Epithelial cell of proximal tubule (primary cell): ENCODE measurements at places on chromosomes 7 and 10. TPM values are rescaled to one million over a fixed set of nuclear protein-coding genes. Genes with fewer than 3 reads are reported as not detected.

GRCh38 chr7:132655131-132655727 is 79.0 kb upstream of the PLXNA4 start:
- DNase-seq: no peak

- DNase-seq: no peak
Measured at GRCh38 chr10:4351723-4352413, 474.1 kb upstream of the AKR1E2 start.

The ATG9B gene
- total RNA-seq: 0.07 and 1.1 TPM in 2 replicates

The HECW1 gene
- not detected in 2 replicates for total RNA-seq

The CREB5 gene
- 16.1 and 25.7 TPM in 2 replicates for total RNA-seq

The ASAH2B gene
- total RNA-seq: 1.6 and 3.3 TPM in 2 replicates

The CHST3 gene
- 20.5 and 29.7 TPM in 2 replicates for total RNA-seq
